ENCODE measurements at places on chromosomes 11 and 22.

DNA sequence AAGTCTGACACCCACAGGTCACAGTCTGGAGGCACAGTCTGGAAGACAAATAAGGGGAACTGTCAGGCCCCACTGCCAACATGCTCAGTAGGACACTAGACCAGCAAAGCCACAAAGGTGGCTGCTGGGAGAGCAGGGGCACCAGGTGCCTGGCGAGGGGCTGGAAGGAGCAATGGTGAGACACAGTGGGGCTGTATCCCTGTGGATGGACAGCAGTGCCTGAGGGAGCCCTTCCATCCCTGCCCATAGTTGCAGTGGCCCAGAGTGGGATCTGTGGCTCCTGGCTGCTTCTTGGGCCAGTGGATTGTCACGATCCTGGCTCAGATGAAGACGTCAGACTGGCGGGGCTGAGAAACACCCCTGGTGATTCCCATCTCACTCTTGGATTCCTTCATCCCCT is 154.6 kb downstream of the DSCAML1 start:
- DNase-seq = no peak

- DNase-seq = no peak
These were observed 47.9 kb upstream of the SUSD2 start for GRCh38 chr22:24133187-24133965.

DNA sequence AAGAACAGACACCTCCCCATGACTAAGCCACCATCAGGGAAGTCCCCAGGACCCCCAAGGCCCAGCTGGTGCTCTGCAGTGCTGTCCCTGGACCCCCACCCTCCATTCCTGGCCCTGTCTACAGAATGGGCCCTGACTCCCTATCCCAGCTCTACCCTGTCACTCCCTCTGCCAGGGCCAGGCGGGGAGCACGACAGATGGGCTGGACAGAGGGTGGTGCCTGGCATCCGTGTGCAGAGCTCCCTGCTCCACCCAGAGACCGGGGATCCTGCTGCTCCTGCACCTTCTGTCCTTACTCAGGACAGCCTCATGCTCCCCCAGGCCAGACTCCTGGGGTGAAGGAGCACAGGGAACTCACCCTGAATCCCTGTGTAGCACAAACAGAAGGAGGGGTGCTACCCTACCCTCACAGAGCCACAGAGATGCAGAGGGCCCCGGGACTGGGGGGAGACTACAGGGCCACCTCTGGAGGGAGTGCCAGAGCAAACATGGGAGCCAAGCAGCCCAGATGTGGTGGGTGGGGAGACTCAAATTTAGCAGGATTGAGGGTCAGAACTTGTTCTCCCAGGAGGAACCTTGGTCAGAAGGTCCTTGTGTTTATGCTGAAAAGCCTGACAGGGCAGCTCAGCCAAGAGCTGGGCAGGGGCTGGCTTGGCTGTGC is 2.0 kb downstream of the ARVCF start:
- DNase-seq = no peak

GRCh38 chr11:498297-499181 is 8.5 kb downstream of the RNH1 start:
- DNase-seq = no peak

GRCh38 chr11:116984589-116984988 is 113.6 kb downstream of the SIK3 start:
- DNase-seq = no peak

GRCh38 chr22:32796865-32797573 is 4.5 kb upstream of the TIMP3 start:
- DNase-seq = peak; percentile 51

GRCh38 chr11:25566298-25567200 is 765.4 kb upstream of the ANO3 start:
- no peak for DNase-seq

All from substantia nigra (tissue), 51 donors.